ENCODE measurements at places on chromosomes 12 and 14.

- no peak for DNase-seq
These were observed 131.7 kb downstream of the LLPH start for GRCh38 chr12:65998536-65999530.

DNA sequence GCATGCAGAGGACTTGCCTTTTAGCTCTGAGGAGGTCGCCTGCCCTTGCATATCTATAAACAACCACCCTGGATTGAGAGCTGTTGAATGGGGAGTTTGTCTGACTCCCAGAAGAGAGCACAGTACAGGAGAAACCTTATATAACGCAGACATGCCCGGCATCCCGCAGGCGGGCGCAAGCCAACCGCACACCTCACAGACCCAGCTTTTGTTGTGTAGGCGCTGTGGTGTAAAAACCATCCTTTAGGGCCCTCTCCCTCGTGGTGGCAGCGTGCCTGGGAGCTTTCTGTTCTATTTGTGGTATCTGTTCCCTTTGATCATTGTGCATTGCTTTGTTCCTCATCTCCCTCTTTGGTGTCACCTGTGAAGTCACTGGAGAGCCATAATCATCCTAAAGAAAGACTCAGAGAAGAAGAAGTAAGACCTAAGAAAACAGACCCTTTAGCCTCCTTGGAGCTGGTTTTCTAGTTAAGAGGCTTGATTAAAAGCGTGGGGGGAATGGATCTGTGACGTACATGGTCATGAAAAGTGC is 77.7 kb downstream of the ETV6 start:
- peak; percentile 94 for DNase-seq

DNA sequence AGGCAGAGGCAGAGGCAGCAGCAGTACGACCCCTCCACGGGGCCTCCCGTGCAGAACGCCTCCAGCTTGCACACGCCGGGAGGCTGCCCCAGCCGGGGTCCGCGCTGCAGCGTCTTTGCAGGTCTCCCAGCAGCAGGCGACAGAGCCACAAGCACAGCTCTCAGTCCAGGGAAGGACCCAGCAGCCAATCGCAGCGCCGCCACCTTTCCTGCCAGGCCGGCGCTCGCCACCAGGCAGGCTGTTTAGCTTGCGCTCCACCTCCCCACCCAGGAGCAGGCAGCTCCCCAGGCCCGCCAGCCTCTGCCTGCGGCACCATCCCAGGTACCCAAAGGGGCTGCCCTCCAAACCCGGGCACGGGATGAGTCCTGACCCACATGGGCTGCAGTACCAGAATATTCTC is 25.2 kb downstream of the DDX51 start:
- no peak for DNase-seq

DNA sequence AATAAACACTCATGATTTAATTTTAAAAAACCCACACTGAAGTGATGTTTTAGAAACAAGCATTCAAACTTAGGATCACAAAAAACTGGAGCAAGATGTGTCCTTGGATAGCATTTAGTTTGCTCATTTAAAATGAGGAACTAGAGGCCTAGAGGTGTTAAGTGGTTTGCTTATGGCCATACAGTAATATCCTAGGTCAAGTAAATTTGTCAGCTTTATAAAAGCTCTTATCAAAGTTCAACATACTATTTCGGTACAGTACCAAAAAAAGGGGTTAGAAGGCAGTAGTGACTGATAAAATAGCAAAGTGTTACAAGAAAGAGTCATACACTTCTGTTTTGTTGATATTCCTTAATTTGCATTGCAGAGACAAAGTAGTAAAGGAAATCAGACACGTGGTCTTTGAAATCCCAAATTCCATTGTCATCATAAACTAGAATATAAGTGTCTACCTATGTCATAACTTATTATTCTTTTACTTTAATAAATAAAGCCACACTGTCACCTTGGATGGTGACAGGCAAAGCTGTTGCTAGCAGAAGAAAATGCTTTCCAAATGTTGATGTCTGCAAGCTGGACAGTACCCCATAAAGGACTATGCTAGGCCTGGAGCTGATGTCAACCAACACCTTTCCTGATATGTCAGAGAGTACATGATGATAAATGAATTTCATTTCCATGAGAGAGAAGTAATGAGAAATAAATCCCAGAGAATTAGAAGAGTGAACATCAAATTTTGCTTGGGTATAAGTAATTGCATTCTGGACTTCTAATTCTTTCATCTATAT is 17.6 kb upstream of the SRP54 start:
- DNase-seq, result no peak

DNA sequence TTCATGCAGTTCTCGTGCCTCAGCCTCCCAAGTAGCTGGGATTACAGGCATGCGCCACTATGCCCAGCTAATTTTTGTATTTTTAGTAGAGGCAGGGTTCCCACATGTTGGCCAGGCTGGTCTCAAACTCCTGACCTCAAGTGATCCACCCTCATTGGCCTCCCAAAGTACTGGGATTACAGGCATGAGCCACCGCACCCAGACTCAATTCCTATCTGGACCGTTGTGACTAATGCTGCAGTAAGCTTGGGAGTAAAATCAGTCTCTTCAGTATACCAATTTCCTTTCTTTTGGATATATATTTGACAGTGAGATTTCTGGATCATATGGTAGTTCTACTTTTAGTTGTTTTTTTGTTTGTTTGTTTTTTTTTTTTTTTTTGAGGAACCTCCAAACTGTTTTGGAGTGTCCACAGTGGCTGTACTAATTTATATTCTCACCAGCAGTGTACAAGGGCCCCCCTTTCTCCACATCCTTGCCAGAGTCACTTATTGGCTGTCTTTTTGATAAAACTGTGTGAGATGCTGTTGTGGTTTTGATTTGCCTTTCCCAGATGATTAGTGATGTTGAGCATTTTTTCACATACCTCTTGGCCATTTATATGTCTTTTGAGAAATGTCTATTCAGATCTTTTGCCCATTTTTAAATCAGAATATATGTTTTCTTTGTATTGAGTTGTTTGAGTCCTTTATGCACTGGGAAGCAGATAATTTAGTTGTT is 37.3 kb upstream of the EVL start:
- DNase-seq, result no peak

DNA sequence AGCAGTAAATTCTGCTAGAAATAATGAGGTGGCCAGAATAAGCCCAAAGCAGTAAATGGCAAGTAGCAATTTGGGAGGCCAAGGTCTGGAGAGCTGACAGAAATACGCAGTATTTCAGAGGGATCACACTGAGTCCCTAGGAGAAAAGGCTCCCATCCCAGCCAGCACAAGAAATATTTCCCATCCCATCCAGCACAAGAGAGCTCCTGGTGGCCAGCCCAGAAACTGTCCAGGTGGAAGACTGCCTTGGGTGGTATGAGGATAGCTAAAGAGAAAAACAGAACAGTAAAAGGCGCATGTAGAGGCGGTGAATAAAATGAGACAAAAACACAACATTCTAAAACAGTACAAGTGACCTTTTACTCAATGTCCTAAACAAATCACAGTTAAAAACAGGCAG is 120.7 kb downstream of the HECTD4 start:
- DNase-seq, result no peak

DNA sequence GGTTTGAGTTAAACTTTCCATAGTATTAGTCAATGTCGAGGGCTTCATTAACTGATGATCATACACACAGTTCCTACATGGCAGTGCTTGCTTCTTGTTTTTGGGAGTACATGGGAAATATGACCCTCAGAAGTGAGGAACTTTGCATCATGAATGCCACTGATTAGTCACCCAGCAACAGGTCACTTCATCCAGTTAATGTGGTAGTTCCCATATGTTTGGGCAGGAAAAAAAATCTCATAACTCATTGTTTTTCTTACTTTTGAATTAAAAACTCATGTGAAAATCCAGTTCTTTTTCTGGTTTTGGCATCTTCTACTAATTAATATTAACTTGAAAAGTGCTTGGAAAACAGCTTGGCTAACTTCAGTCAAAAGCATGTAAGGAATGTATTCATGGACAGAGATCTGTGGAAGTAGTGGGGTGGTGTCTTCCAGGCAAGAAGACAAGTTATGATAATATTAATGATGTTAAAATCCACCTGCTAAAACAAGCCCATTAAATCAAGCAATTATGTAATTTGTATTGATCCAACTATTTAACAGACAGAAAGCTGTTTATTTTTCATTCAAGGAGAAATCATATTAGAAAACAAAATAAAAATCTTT is 309.1 kb upstream of the NAV3 start:
- DNase-seq, result no peak

DNA sequence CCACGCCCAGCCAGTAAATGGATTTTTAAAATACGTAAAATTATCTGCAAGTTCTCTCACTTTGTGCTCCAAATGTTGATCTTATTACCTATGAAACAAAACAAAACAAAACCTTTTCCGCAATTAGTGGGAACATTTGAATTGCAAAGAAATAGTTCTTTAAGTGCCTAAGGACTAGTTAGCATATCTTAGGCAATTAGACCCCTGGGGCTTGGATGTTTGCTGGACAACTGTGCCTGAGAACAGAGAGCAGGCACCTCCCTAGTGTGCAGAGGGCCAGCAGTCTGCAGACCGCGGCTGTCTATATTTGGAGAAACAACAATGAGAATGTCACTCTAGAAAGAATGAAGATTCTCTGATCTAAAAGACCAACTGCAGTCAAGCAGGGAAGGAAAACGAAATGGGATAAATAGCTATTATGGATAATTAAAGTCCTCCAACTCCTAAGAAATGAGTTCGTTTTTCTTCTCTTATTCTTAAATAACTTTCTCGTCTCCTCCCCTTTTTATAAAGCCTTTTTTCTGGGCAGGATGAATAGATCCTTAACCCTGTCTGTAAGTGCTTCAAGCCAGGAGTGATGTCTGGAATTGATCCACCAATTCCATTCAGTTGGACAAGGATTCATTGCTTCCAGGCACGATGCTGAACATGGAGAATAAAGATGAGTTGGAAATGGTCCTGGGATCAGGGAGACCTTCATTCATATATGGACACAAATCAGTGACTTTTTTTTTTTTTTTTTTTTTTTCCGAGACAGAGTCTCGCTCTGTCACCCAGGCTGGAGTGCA is 16.2 kb downstream of the SLC17A8 start:
- DNase-seq, result no peak

DNA sequence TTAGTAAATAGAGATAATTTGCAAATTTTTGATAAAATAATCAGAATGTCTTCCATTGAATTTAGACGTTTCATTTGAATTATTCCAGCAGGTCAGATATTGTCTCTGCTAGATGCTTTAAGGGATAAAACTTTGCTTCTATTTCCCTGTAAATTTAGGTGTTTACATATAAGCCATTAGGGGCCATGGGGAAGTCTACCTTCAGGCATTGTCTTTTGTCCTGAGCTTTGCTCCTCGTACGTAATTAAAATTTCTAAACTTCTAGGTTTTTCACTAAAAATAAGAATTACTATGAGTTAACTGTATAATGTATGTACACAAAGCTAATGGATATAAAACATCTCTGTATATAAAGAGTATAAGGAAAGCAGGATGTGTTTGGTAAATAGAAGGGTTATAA is 24.1 kb upstream of the CD69 start:
- no peak for DNase-seq

DNA sequence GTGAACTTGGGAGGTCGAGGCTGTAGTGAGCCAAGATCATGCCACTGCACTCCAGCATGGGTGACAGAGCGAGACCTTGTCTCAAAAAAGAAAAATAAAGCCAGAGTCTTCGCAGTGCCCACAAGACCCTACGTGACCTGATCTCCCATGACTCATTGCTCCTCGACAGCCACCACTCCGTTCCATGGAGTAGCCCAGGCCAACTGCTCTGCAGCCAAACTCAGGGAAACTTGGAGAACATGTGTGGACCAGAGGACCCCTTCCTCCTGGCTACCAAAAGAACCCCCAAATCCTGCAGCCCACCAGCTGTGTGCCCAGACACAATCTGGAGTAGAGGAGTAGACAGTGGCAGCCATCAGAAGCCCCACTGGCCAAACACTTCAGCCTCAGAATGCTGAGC is 32.1 kb upstream of the PPP2R5C start:
- no peak for DNase-seq

GRCh38 chr14:93049867-93050331 is 65.8 kb downstream of the ITPK1 start:
- no peak for DNase-seq

- DNase-seq, result no peak
These were observed 20.1 kb downstream of the PLBD1 start for GRCh38 chr12:14547571-14547970.

- DNase-seq, result no peak
These were observed 1238.5 kb downstream of the SLC16A7 start for GRCh38 chr12:60834372-60834771.

DNA sequence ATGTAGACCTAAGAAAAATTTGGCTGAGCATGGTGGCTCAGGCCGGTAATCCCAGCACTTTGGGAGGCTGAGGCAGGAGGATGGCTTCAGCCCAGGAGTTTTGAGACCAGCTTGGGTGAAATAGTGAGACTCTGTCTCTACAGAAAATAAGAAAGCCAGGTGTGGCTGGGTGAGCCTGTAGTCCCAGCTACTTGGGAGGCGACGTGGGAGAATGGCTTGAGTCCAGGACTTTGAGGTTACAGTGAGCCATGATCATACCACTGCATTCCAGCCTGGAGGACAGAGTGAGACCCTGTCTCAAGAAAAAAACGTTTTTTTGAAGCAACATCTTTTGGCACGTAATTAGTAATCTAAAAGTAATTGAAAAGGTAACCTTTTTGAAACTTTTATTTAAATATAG is 70.9 kb downstream of the FERMT2 start:
- no peak for DNase-seq

DNA sequence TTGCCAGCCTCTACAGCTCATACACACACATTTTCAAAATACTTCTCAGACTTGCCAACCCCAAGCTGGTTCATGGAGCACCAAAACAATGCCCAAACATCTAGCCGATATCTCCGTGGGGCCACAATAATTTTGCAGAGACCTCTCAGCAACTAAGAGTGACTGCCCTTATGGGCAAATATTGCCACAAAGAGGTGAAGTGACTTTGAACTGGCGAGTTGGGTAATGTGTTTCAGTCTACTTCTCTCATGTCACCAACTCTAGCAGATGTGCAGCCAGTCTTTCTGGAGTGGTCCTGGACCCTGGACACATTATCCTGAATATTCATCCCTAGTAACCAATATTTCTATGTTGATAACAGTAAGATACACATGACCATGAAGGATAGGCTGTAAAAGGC is 290.3 kb downstream of the EMP1 start:
- no peak for DNase-seq

GRCh38 chr14:72932893-72933292 is 6.6 kb downstream of the DCAF4 start:
- DNase-seq, result no peak

Data from Jurkat, Clone E6-1 (cell line).